ENCODE measurements at places on chromosomes 7 and 10. TPM values are rescaled to one million over a fixed set of nuclear protein-coding genes. Genes with fewer than 3 reads are reported as not detected.

Gene HSPA12A
- polyA plus RNA-seq, result 3.0 TPM

Gene UCN3
- not detected for polyA plus RNA-seq

Gene PNLIPRP2
- polyA plus RNA-seq, result 1.8 TPM

Gene SPDYE16
- not detected for polyA plus RNA-seq

DNA sequence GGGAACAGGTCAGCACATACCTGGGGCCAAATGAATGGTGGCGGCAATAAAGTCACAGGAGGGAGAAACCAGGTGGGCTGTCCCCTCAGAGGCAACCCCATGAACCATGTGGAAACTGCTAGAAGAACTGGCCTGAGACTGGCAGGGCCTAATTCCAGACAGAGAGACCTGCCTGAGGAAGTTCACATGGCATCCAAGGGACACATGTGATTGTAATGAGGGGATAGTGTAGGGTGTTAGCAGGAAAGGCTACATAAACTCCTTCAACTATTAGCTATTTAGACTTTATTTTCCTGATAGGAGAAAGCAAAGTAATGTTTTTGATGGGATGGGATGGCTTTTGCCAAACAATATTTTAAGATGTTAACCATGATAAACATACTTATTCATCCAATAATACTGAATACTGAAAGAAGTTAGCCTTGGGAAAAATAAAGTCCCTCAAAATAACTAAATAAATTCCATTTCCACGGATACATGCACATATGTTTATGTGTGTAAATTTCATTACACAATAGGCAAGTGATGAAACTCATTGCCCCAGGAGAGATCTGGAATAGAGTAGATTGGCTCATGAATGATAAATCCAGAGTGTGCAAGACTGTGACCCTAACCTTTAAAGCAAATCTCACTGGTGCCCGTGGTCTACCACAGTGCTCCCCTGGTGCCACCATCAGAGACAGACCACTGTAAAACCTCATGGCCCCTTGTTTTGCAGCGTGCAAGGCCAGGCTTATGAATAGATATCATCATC is 137.0 kb downstream of the NRF1 start:
- no peaks in the 10 kb centered on the region for H3K4me1 ChIP-seq
- H3K4me3 ChIP-seq, result no peak overlapping the region
- DNase-seq, result no peak
- no peak overlapping the region for H3K27ac ChIP-seq
- no peaks in the 10 kb centered on the region for H3K36me3 ChIP-seq

- DNase-seq, result no peak
- H3K36me3 ChIP-seq, result no peaks in the 10 kb centered on the region
- no peaks in the 10 kb centered on the region for H3K27me3 ChIP-seq
- peaks cover 13% of the 10 kb centered on the region for H3K4me1 ChIP-seq
- H3K4me3 ChIP-seq, result no peak overlapping the region
Observed at GRCh38 chr7:50497068-50497642, 47.0 kb upstream of the FIGNL1 start.

GRCh38 chr7:55504967-55505658 is 67.2 kb downstream of the VOPP1 start:
- no peak overlapping the region for H3K27ac ChIP-seq
- peaks cover 5% of the 10 kb centered on the region for H3K4me1 ChIP-seq
- no peak for DNase-seq
- no peaks in the 10 kb centered on the region for H3K36me3 ChIP-seq
- H3K27me3 ChIP-seq, result no peaks in the 10 kb centered on the region

DNA sequence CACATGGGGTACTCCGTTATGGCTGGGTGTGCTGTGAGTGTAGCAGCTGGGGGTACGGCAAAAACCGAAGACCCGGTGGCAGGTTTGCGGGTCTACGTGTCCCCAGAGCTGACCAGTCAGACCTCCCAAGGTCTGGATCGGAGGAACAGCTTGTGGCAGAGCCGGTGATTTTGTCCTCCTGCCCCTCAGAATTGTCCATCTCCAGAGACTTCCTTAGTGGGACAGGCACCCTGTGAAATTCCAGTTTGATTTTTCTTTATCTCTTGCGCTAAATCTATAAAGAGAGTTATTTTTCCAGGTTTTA is 1.0 kb downstream of the EIF3B start:
- H3K4me1 ChIP-seq, result peaks cover 53% of the 10 kb centered on the region
- no peaks in the 10 kb centered on the region for H3K27me3 ChIP-seq
- no peak overlapping the region for H3K27ac ChIP-seq
- no peak for DNase-seq
- H3K4me3 ChIP-seq, result peak overlapping the region; percentile 100

- H3K4me1 ChIP-seq, result no peaks in the 10 kb centered on the region
- DNase-seq, result no peak
- H3K4me3 ChIP-seq, result no peak overlapping the region
- H3K36me3 ChIP-seq, result no peaks in the 10 kb centered on the region
- no peaks in the 10 kb centered on the region for H3K27me3 ChIP-seq
Observed at GRCh38 chr7:71912476-71912875, 499.7 kb downstream of the CALN1 start.

DNA sequence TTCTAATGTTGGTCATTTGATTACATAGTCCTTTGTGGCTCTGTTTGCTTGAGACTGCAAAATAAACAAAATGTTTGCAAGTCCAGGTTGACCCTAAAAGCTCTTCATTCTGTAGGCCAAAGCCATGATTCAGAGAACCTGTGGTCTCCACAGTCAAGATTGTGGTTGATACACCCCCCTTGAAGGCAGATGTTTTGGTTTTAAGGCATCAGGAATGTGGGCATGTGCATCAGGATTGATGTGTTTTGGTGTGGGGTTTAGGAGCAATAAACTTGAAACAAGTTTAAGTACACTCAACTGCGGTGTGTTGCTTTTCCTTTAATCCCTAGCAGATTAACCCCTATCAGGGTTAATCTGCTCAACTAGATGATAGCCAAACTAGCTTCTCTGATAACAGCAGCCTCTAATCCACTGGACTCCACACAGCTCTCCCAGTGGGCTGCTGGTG is 379.1 kb upstream of the GALNT17 start:
- no peaks in the 10 kb centered on the region for H3K4me1 ChIP-seq
- no peak overlapping the region for H3K27ac ChIP-seq
- H3K36me3 ChIP-seq, result no peaks in the 10 kb centered on the region
- no peak overlapping the region for H3K4me3 ChIP-seq
- no peak for DNase-seq

GRCh38 chr7:131455546-131455945 is 100.9 kb downstream of the PODXL start:
- H3K4me3 ChIP-seq, result no peak overlapping the region
- H3K27me3 ChIP-seq, result no peaks in the 10 kb centered on the region
- no peaks in the 10 kb centered on the region for H3K36me3 ChIP-seq
- H3K27ac ChIP-seq, result no peak overlapping the region

- H3K27me3 ChIP-seq, result peaks cover 28% of the 10 kb centered on the region
- DNase-seq, result no peak
- H3K4me3 ChIP-seq, result peak overlapping the region; percentile 57
- no peak overlapping the region for H3K27ac ChIP-seq
Observed at GRCh38 chr10:11824376-11824775, 1.2 kb downstream of the PROSER2 start.

All from sigmoid colon (tissue), 7 donors.